ENCODE measurements at places on chromosomes 6 and 20. TPM values are rescaled to one million over a fixed set of nuclear protein-coding genes. Genes with fewer than 3 reads are reported as not detected.

Gene ADGRF1
- polyA plus RNA-seq = not detected

Gene RBPJL
- polyA plus RNA-seq = not detected

Gene SGK2
- 0.57 TPM for polyA plus RNA-seq

Gene EPM2A
- polyA plus RNA-seq = 2.7 TPM

Gene EYA4
- 0.08 TPM for polyA plus RNA-seq

Gene C6orf132
- polyA plus RNA-seq = not detected

Gene GPR63
- polyA plus RNA-seq = 0.73 TPM

Gene BMP7
- 0.10 TPM for polyA plus RNA-seq

Gene ATP9A
- 11.0 TPM for polyA plus RNA-seq

Gene MOG
- not detected for polyA plus RNA-seq

Gene SIRPD
- polyA plus RNA-seq = not detected

Gene LCA5
- 0.86 TPM for polyA plus RNA-seq

DNA sequence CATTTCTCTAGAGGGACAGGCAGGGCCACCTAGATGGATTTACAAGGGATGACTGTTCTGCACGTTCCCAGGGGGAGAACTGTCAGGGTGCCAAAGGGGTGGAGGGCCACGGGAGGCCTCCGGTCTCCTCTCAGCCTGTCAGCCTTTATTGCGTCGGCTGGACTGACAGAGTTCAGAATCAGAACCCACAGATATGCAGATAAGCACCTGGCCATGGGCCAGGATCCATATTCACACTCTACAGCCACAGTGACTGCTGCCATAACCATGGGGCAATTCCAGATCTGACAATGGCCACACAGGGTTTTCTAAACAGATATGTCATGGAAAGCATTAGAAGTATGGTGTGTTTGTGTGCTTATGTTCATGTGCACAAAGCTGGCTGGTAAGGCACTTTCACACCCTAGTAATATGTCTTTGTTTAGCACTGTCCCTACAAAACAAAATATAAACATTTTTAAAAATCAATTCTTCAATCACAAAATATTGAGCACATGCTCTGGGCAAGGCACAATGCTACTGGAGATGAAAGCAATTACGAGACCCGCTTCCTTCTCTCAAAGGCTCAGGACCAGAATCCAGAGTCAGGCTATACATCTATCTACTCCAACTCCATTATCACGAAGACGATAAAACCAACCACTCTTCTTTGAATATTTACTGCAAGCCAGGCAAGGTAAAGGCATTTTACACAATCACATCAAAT is 29.1 kb downstream of the TRAM2 start:
- peak; percentile 80 for DNase-seq

- peak; percentile 77 for DNase-seq
These were observed 39.2 kb upstream of the TLDC2 start for GRCh38 chr20:36836591-36837269.

- DNase-seq = peak; percentile 44
These were observed 195.8 kb upstream of the ZNF184 start for GRCh38 chr6:27668442-27669294.

GRCh38 chr6:90093558-90094073 is 199.3 kb downstream of the GJA10 start:
- no peak for DNase-seq

DNA sequence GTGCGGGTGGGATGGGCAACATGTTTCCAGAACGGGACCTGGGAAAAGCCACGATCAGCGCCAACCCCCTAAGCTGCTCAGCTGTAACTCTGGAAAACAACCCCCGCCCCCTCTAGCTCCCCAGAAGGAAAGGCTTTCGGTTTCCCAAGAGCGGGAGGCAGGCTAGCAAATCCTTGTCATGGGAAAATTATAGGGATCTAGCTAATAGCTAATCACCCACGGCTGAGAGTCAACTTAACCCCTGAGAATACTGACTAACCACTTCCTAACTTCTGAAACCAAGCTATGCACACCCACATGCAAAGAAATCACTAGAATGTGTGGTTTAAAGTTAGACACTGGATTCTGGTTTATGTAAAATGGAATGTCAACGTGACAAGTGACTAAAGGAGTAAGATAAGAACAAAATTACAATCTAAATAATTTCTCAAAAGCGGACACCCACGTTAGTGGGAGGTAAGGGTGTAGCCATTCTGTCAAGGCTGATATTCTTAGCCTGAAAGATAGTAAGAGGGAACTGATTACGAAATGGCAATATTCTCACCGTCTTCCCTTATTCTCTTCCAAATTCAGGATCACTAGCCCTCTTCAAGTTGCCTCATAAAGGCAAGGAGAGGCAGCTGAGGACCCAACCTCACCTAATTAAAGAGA is 20.1 kb downstream of the JAG1 start:
- DNase-seq = no peak

DNA sequence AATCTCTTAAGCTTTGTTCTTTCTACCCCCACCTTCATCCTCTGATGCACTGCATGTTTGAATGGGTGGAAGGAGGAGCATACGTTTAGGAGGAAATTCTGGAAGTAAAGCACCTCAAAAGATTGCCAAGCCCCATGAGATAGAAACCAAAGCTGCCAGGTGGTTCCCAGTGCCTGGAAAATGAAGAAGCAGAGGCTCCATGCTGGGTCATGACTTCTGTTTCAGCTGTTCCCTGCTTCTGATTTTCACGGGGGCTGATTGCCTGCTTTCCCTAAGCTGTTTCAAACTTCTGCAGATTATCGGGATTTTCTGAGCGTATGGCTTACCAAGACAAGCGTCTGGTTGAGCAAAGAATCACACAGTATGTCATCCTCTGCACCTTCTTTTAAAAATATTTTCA is 87.5 kb upstream of the SYNDIG1 start:
- no peak for DNase-seq

- DNase-seq = no peak
These were observed 30.0 kb downstream of the SNHG17 start for GRCh38 chr20:38405132-38405531.

GRCh38 chr6:134774201-134774638 is 175.7 kb downstream of the ALDH8A1 start:
- DNase-seq = no peak

GRCh38 chr6:42454428-42454791 is 2.7 kb upstream of the TRERF1 start:
- DNase-seq = no peak

DNA sequence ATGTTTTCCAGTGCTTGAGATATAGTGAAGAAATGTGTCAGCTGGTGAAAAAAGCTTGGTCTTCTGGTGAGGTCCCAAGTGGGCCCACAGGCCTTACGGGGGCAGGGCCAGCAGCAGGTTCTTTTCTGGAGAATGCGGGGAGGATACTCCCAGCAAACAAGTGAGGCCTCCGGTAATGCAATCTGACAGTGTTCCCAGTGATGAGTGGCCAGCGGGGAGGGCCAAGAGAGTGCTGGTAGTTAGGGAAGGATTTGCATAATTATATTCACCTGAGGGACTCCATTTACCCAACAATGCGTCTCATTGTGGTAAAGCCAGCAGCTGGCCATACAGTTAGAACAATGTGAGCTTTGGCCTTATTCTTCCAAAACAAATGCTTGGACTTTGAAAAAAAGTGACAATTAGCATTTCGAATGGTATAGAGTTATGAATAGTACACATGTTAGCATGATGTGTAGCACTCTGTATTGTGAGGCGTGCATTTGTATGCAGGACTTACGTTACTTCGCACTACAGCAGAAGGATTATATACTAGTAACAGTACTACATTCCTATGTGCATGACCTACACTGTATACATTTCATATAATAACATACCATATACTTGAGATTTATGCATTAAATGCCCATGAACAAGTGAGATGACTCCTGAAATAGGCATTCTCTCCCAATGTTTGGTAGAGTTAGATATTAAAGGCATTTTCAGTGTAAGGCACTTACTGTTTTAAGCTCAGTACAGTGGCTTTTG is 69.8 kb downstream of the MYB start:
- DNase-seq = no peak

- DNase-seq = no peak
These were observed 2.7 kb upstream of the MICA start for GRCh38 chr6:31400467-31401289.

DNA sequence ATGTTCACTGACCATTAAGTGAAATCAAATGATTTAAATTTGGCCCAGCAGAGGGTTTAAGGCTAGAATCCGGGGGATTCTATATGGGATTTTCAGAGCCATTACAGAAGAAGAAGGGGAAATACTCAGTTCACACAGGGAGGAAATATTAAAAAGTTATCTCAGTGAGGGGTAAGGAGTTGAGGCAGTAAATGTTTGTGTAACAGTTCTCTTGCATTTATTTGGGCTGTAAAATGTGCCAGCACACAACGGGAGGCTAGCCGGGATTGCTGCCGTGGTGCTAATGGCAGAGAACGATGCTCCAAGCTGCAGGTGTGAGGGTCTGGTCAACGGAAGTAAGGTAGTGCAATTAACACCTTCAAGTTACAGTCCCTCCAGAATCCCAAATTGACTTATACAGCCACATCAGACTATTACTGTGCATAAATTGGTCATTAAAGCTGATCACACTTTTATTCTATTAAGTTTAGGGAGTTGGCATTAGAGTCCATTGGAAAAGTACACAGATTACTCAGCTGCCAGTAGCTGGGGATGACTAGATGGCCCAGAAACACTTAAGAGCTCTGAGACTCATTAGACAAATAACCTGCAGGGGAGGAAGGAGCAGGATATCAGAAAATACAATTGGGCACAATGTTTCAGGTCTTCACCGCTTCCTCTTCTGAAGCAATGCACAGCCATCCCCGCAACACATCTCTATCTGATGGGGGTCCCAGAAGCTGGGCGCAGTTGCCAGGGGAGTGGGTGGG is 31.3 kb downstream of the PPP1R3G start:
- DNase-seq = no peak

GRCh38 chr6:43428112-43428570 is 800 bp downstream of the ABCC10 start:
- DNase-seq = no peak

- no peak for DNase-seq
These were observed 203.9 kb upstream of the RAB32 start for GRCh38 chr6:146339716-146340115.

- DNase-seq = no peak
These were observed 25.5 kb downstream of the QKI start for GRCh38 chr6:163439997-163440396.

GRCh38 chr6:11384531-11385309 is 152.3 kb upstream of the NEDD9 start:
- no peak for DNase-seq

DNA sequence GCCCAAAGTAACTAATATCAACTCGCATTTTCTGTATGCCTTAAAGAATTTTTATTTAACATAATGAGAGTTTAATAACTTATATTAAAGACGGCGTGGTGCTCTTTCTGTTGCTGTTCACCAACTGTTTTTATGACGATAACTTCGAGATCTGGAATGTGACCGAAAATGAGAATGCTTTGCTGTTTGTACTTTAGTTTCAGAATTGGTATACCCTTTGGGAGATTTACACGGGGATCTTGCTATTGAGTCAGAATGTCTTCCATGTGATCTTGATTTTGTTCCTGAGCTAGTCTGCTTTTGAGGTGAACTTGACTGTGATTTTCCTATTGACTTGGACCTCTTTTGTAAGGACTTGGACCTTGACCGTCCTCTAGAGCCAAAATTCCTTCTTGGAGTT is 17.9 kb downstream of the PNRC1 start:
- DNase-seq = no peak

DNA sequence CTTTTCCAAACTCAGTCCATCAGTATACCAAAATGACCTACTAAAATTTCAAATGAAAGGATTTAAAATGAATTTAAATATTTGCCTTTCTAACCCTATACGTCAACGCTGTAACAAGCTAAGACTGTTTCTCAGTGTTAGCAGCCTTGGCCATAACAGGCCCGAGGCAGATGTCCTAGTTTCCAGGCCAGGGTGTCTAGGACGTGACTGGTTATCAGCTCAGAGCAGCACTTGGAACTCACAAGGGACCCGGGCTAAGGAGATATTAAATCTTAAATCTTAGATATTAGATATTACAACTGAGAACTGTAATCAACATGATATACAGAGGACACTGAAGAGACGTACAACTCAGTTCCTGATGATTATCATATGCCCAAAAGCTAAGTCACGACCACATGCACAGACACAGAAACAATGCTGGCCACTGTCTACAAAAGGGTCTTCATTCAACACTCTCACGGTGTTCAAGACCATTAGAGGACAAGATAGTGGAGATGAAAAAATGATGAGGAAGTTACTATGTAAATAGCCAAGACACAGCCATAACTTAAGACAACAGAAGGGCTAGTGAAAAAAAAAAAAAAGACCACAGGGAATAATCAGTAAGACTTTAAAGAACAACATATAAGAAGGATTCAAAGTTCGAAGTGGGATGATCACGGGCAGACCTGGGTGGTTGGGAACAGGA is at the start of gene CLDN20:
Gene CLDN20, plus strand, starts transcription at position 641 of the 691 bp plus-strand sequence. CDS start 11,707 bp downstream, outside the sequence.
- no peak for DNase-seq

- no peak for DNase-seq
These were observed 48.2 kb downstream of the CPNE5 start for GRCh38 chr6:36791085-36791484.

- no peak for DNase-seq
These were observed 177.8 kb downstream of the OGFRL1 start for GRCh38 chr6:71466362-71466761.

- no peak for DNase-seq
These were observed 117.7 kb upstream of the PLCB4 start for GRCh38 chr20:8951164-8951563.

DNA sequence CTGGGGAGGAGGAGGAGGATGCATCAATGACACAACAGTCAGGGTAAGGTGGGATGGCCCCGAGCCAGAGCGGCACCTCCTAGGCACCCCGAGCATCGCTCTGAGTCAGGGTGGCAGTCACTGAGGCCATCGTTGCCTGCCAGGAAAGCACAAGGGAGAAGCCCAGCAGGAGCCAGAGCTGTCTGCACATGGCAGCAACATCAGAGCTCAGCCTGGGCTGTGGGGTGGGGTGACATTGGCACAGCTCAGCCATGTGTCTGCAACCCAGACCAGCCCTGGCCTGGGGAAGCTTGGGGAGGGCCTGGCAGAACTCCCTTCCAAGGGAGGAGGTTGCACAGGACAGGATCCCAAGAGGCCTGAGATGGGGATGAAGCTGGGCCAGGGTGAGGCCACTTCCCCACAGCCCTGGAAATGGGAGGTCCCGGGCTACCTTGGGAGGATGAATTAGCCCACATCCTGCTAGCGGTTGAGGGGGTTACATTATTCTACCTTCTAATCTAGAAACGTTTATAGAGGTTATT is 255.6 kb downstream of the MAFB start:
- no peak for DNase-seq

DNA sequence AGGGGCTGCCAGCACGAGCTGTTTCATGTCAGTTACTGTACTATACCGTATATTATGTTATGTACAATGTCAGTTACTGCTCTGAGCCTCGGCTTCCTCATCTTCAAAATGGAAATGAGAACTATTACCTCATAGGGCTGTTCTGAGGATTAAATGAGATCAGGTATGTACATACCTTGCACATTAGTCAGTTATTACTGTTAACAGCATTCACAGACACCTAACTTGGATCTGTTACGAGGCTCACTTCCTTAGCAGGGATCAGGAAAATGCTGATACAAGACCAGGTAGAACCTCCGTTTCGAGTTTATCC is 69.7 kb upstream of the TBC1D7 start:
- no peak for DNase-seq

GRCh38 chr6:13413900-13414555 is 73.4 kb downstream of the GFOD1 start:
- peak; percentile 54 for DNase-seq
